ENCODE measurements at places on chromosomes 1 and 21. TPM values are rescaled to one million over a fixed set of nuclear protein-coding genes. Genes with fewer than 3 reads are reported as not detected.

DNA sequence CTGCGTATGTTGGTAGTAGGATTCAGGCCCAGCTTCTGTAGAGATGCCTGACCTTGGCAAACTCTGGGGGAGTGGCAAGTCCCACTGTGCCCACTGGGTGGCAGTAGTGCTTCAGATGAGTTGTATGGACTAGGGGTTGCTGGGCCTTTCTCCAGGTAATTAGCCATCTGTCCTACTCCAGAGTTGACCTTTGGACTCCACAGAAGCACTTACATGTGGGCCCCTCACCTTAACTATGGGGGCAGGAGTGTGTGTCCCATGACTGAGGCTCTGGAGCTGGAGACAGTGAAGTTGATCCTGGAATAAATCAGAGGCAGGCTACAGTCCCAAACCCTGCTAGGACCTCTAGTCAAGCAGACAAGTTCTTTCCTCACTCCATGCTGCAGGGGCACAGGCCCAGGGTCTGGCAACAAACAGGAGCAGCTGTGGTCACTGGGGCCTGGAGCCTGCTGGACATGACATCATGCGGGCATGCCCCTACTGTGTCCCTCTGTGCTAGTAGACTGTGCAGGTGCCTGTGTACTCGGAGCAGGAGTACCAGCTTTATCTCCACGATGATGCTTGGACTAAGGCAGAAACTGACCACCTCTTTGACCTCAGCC lies 4.6 kb downstream of the DMAP1 start:
- DNase-seq: peak; percentile 56

DNA sequence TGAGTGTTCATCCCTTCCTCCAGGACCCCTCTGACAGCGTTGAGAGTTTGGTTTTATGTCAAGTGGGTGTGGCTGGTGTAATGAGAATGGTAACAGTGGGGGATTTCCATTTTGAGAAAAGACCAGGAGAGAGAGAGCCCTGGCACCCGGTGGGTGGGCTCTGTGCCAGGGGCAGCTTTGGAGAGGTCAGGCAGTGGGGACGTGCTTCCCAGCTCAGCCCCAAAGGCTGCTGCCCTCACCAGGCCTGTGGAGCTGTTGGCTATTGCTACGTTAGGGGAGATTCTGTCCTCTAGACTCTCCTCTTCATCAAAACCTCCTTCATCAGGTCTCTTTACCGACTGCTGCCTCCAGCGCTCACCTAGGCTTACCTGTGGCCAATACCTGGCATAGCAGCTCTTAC lies 176.3 kb downstream of the PTPRU start:
- no peak for DNase-seq

GRCh38 chr1:79726321-79726720 lies 719.8 kb upstream of the ADGRL4 start:
- no peak for DNase-seq

DNA sequence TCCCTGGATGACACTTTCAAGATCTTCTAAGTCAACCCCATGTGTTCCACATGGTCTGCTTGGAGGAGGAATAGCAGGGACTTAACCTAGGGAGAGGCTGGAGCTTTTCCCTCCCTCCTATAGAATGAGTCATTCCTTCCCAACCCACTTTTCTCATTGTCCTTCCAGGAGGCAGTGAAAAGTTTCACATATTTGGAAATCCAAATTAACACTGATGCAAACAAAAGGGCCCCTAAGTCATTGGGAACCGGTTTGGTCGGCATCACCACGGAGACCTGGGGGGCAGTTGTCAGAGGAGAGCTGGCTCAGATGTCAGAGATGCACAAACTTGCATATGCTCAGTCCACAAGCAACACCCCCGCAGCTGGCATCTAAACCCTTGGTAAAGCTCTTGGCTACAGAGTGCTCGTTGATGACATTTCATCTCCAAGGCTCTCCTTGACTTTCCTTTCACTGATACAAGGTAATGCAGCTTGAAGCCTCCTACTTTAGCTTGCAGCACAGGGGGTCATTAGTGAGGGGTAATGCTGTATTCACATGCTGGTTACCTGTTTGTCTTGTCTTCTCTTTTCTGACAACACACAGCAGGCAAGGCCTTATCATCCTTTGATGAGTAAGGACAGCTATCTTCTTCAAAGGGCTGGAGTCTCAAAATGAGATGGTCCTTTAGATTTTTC lies 12.3 kb upstream of the LRRC8D start:
- DNase-seq: peak; percentile 36

- DNase-seq: no peak
Measured at GRCh38 chr1:24567792-24568388, 12.0 kb downstream of the NCMAP start.

DNA sequence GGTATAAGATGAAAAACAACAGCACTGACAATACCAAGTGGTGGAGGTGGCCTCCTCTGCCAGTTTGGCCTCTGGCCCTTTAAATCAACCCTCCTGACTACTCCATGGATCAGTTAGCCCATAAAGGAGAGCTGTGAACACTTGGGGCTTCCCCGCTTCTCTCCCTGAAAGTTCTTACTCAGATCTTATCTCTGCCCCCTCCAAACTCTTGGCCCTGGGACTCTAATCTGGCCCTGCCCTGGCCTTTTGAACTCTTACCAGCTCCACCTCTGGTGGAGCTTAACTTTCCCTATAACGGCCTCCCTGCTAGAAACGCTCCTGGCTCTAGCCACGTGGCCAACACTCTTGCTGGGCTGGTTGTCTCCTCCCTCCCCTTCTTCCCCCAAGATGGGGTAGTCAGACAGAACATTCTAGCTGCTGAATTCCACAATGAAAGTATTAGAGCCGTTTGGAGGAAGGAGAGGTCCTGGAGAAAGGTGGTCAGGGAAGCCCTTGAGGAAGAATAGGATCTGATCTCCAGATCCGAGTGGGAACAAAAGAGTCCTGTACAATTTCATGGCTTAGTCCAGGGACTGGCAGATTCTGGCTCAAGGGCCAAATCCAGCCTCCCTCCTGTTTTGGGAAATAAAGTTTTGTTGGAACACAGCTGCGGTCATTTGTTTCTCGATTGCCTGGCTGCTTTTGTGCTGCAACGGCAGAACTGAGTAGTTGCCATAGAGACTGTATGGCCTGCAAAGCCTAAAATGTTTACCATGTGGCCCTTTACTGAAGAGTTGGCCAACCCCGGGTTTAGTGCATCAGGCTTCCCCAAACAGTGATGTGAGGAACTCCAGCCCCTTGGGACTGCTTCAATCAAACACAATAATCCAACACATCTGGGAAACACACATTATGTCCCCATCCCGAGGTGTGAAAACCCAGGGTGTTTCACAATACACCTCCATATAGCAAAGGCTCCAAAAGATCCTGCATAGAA lies 9.5 kb upstream of the PIGR start:
- DNase-seq: no peak

DNA sequence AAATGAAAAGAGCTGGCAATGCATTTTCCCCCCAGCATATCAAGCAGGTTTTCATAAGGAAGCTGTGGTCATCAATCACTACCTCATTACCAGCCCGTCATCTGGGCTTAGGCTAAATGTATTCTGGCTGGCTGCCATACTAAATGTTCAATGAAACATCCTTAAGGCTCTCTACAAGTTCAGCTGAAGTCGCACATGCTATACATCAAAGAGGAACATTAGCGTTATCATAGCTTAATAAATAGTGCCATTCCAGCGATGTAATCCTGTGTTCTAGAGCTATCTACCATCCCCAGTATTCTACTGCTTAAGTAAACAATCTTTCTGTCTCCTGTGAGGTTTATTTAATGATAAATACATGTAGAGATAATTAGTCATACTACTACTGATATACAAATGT lies 288.8 kb downstream of the DPYD start:
- peak; percentile 30 for DNase-seq

DNA sequence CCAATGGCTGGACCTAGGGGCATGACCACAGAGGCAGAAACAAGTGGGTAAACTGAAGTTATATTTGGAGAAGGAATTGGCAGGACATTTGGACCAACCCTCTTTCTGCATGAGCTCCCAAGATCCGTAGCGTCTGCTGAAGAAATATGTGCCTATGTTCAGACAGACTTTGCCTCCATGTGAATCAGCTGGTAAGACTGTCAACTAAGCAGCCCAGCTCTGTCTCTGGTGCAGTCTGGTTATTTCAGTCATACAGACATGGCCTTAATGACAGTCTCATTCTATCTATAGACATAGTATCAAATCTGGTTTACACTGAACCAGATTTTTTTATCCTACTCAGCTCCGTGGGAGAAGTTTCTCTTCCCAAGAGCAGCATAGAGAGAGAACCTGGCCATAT lies 63.1 kb upstream of the PBX1 start:
- DNase-seq: no peak

GRCh38 chr1:40662864-40663263 lies 2.6 kb downstream of the RIMS3 start:
- DNase-seq: peak; percentile 65

DNA sequence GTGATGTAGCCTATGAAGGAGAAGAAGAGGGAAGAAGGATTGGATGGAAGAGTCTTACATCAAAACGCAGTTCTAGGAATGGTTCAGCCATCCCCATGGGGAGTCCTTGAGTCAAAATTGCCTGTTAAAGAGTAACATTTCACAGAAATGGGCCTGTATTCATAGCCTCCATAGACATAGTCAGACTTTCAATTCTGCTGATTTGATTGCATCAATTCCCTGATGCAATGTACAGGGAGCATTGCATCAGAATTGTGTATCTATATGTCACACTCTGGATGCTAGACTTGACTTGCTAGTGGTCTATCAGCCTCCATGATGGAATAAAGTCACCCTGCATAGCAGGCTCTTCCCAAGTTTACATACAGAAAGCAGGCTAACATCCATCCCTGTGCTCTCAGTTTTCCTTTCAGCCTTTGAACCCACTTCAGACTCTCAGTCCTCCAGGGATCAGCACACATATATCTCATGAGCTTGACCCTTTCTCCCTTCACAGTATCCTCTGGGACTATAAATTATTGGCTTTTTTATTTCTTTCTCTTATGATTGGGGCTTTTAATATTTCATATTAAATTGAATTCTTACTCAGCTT lies 1111.7 kb upstream of the B3GALT2 start:
- DNase-seq: no peak

GRCh38 chr1:91793877-91794276 lies 92.1 kb downstream of the TGFBR3 start:
- no peak for DNase-seq

FCRL5 gene
- not detected for total RNA-seq

TBX15 gene
- total RNA-seq: not detected

AVPR1B gene
- not detected for total RNA-seq

NUP210L gene
- total RNA-seq: not detected
